Activated CD4-positive, alpha-beta memory T cell treated with anti-CD3 and anti-CD28 coated beads, Interleukin-2, amount 10 ng/mL, durations not matched to agents 7 days and 5 days (primary cell): ENCODE measurements at places on chromosomes 5 and 9. TPM values are rescaled to one million over a fixed set of nuclear protein-coding genes. Genes with fewer than 3 reads are reported as not detected.

Gene SPATA9
- total RNA-seq, result not detected

Gene SIT1
- 214 TPM for total RNA-seq

Gene TOR1B
- 29.0 TPM for total RNA-seq

Gene SNX24
- 9.2 TPM for total RNA-seq

Gene SPATA31D3
- not detected for total RNA-seq

Gene PITX1
- 0.18 TPM for total RNA-seq

Gene GPR151
- not detected for total RNA-seq

Gene ARHGEF37
- 0.88 TPM for total RNA-seq

Gene NIPAL4
- total RNA-seq, result 0.05 TPM
